Fibroblast of the aortic adventitia (primary cell): ENCODE measurements at places on chromosomes 5 and 9.

- DNase-seq: peak; percentile 73
Observed at GRCh38 chr5:180470966-180471582, 23.1 kb upstream of the CNOT6 start.

DNA sequence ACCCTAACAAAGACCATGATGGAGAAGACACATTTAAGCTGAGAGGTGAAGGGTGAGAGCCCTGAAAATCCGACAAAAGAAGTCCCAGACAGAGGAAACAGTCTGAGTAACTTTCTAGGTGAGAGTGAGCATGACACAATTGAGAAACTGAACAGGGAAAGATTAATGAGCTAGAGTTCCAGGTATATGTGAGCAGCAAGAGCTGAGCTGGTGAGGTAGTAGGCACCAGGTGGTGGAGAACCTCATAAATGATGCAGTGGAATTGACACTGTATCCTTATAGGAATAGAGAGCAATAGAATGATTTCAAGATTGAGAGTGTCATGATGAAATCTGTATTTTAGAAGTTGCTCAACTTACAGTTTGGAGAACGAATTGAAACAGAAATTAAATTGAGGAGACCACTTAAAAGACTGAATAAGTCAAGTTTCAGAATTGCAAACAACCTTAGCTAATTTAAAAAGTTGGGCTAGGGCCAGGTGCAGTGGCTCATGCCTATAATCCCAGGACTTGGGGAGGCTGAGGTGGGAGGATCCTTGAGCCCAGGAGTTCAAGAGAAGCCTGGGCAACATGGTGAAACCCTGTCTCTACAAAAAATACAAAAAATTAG is 89.8 kb downstream of the NREP start:
- DNase-seq: no peak

DNA sequence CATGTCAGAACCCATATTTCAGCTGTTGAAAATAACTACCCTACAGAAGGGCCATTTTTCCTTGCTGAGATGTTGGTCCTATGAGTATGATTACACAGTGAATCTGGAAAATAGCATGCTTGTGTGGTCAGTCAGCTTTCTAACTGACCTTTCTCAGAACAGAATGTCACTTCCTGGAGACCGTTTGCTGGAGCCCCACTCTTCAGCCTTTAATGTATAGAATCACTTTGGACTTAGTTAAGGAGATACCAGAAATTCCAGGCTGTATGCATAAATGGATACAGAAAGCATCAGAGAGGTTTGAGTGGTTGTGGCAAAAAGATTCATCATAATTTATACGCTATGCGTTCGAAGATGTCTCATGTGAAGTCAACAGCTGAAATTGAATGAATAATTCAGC is 488.1 kb downstream of the EBF1 start:
- no peak for DNase-seq

DNA sequence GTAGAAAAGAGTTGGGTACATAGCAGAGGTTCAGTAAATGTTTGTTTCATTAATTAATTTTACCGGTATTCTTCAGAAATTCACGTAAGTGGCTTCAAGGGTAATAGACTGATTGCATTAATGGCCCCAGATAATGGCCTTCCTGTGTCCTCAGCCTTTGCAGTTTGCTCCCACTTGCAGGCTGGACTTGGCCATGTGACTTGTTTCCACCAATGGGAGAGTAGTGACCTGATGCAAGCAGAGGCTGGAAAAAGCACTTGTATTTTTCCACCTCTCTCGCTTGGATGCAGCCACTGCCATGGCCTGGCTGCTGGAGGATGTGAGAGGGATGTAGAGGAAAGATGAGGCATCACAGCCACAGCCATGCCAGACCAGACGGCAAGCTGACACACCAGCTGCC is 480.9 kb downstream of the CDK5RAP2 start:
- no peak for DNase-seq

GRCh38 chr9:124409410-124409809 is 5.8 kb downstream of the PSMB7 start:
- DNase-seq: no peak

GRCh38 chr9:13424204-13424603 is 144.7 kb upstream of the MPDZ start:
- no peak for DNase-seq

DNA sequence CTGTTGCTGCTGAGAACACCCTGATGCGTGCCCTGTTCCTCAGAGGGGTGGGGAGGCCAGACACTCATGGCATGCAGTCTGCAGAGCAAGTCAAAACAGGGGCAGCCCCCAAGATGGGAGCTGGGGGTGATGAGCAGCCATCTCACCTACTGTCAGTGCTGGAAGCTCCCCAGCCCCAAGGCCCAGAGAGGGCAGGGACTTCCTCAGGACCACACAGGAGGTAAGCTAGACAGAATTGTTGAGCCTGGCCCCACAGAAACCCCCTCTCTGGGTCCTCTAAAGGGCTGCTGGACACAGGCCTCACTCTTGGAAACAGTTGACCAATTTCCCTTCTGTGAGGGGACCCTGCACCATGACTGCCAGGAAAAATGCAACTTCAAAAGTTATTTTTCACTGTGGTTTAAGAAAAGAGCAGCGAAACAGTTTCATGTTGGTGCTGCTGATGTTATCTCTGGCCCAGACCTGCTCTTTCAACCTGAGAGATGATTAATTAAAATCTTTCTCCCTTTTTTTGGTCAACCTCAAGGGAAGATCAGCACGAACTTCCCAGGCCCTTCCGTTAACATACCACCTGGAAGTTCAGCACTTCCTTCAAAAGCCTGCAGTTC is 9.6 kb downstream of the CSF2 start:
- no peak for DNase-seq

GRCh38 chr5:126811515-126812198 is 34.7 kb downstream of the LMNB1 start:
- DNase-seq: peak; percentile 81

GRCh38 chr9:13064676-13065075 is 214.8 kb downstream of the MPDZ start:
- no peak for DNase-seq

DNA sequence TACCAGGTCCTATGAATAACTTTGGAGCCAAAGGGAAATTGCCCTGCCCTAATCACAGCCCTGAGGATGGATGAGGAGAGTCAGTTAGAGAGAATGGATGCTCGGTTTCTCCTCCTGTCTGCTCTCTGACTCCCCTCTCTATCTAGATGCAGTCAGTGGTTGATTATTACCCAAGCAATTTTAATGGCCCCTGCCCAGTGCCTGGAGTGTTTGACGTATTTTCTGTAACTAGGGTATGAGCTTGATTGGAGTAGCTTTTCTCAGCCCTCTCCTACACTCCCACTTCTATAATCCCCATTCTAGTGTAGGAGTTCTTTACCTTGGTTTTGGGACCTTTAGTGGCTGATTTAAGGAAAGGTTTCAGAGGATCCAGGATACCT is 60.4 kb downstream of the DOCK2 start:
- DNase-seq: no peak

DNA sequence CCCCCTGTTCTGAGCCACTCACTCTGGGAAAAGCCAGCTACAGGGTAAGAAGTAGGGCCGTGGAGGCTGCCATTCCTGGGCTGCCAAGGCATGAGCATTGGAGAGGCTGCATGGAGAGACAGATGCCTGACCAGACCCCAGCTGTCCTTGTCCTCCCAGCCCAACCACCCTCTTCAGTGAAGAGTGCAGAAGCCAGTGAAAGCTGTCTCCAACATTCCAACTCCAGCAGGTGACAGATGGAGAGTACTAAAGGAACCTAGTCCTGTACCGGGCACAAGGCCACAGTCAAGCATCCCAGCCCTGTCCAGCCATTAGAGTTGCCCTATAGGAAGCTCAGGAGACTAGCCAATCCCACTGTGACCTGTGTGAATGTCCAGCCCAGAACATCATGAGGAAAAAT is 165.1 kb downstream of the DIRAS2 start:
- no peak for DNase-seq

GRCh38 chr5:142561029-142561428 is 124.9 kb downstream of the FGF1 start:
- peak; percentile 39 for DNase-seq

GRCh38 chr9:91056917-91057316 is 255.3 kb downstream of the SYK start:
- peak; percentile 40 for DNase-seq

- no peak for DNase-seq
Observed at GRCh38 chr5:141574122-141574510, 44.7 kb downstream of the DIAPH1 start.

GRCh38 chr5:72326306-72326649 is 6.1 kb downstream of the PTCD2 start:
- no peak for DNase-seq
